ENCODE measurements at places on chromosomes 4 and X. TPM values are rescaled to one million over a fixed set of nuclear protein-coding genes. Genes with fewer than 3 reads are reported as not detected.

Gene VEGFD
- polyA plus RNA-seq = 0.40 TPM

Gene SUPT20HL2
- polyA plus RNA-seq = not detected

Gene CXCL5
- 0.25 TPM for polyA plus RNA-seq

Gene REELD1
- polyA plus RNA-seq = not detected

Gene HPSE
- 3.7 TPM for polyA plus RNA-seq

Gene ARL9
- 0.40 TPM for polyA plus RNA-seq

Gene SPANXN1
- polyA plus RNA-seq = not detected

Gene BGN
- 879 TPM for polyA plus RNA-seq

Gene TCEAL4
- polyA plus RNA-seq = 11.8 TPM

Gene NUP62CL
- not detected for polyA plus RNA-seq

Gene CXCL1
- polyA plus RNA-seq = 36.0 TPM

Gene UGT2B17
- not detected for polyA plus RNA-seq

Gene AFM
- not detected for polyA plus RNA-seq

Gene AP1S2
- polyA plus RNA-seq = 21.0 TPM

Gene ZNF630
- 1.0 TPM for polyA plus RNA-seq

Gene F8A3
- not detected for polyA plus RNA-seq

Gene CDKL2
- polyA plus RNA-seq = 0.23 TPM

Gene TLR3
- polyA plus RNA-seq = 1.6 TPM

Gene NLGN4X
- 0.03 TPM for polyA plus RNA-seq

Gene TRPC5OS
- not detected for polyA plus RNA-seq

Gene DCAF4L1
- 0.06 TPM for polyA plus RNA-seq

Gene DDIT4L
- 0.62 TPM for polyA plus RNA-seq

Gene ADH1B
- not detected for polyA plus RNA-seq

Gene NUDT10
- polyA plus RNA-seq = 0.08 TPM

Gene SULT1B1
- 45.0 TPM for polyA plus RNA-seq

Gene COL25A1
- polyA plus RNA-seq = 0.03 TPM

Gene ATP5ME
- polyA plus RNA-seq = 244 TPM

Gene FGFBP1
- not detected for polyA plus RNA-seq

Gene FAT4
- polyA plus RNA-seq = 15.1 TPM

Gene SH3D19
- polyA plus RNA-seq = 30.2 TPM

Gene PNCK
- 0.37 TPM for polyA plus RNA-seq

Gene FRMD7
- not detected for polyA plus RNA-seq

Gene PDLIM3
- polyA plus RNA-seq = 15.3 TPM

Gene DKK2
- 0.14 TPM for polyA plus RNA-seq

Gene TRIM75
- not detected for polyA plus RNA-seq

Gene TECRL
- not detected for polyA plus RNA-seq

Gene LIMCH1
- 14.3 TPM for polyA plus RNA-seq

Gene TKTL2
- not detected for polyA plus RNA-seq

Gene ADH7
- not detected for polyA plus RNA-seq

Gene F8
- 0.62 TPM for polyA plus RNA-seq

Gene FGFRL1
- polyA plus RNA-seq = 74.6 TPM

Gene SPANXN3
- polyA plus RNA-seq = not detected

Gene EOLA1
- 12.5 TPM for polyA plus RNA-seq

Gene SMR3B
- polyA plus RNA-seq = not detected

Gene FAM199X
- polyA plus RNA-seq = 4.0 TPM

Gene GLRA3
- polyA plus RNA-seq = not detected
